ENCODE measurements at places on chromosomes 7 and 10.

DNA sequence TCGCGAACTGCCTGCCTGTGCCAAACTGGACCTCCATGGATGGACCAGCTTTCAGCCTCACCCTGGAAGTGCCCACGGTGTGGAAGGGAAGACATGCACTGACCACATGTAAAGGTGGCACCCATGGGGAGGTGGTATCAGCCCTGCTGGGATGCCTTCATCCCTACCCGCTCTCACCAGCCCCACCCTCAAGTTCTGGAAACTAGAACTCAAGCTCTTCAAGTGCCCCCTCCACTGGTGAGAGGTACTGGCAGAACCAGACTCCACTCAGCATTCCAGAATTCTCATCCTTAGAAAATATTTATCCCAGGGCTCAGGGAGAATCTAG lies 5.9 kb downstream of the ZNF488 start:
- no peak for DNase-seq

GRCh38 chr10:112875476-112876267 lies 74.4 kb upstream of the TCF7L2 start:
- DNase-seq, result peak; percentile 69

DNA sequence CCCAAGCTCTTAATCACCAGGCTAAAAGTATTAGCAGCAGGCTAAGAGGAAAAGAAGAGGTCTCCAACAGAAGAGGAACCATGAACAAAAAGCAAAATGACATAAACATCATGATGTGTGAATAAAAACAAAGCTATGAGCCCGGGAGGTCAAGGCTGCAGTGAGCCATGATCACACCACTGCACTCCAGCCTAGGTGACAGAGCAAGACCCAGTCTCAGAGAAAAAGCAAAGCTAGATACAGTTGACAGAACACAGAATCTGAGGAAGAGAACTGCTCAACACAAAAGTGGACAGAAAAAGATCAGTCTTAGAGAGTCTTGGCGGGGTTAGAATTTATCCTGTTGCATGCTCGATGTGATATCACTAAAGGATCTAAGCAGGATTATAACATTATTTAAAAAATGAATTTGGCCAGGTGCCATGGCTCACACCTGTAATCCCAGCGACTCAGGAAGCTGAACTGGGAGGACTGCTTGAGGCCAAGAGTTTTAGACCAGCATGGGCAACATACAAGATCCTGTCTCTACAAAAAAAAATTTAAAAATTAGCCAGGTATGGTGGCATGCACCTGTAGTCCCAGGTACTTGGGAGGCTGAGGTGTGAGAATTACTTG lies 37.5 kb downstream of the NT5C2 start:
- no peak for DNase-seq

DNA sequence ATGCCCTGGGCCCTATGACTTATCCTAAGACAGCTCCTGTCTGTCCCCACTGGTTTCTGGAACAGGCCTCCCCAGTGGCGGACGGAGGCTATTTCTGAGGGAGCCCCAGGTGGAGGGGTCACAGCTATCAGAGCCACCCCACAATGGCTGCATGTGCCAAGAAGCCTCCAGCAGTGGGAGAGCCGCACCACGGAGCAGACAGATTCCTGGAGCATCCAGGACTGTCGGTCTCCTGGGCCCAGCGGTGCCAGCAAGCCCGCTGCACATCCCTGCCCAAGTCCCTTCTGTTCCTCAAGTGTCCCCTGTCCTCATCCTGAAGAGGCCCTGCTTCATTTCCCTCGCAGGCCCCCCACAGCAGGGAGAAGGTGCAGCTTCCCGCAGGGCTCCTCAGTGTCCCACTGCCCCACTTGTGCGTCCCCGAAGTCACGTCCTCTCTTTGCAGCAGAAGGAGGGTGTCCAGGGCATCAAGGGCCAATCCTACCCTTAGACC lies 193.0 kb upstream of the SHH start:
- DNase-seq, result no peak

DNA sequence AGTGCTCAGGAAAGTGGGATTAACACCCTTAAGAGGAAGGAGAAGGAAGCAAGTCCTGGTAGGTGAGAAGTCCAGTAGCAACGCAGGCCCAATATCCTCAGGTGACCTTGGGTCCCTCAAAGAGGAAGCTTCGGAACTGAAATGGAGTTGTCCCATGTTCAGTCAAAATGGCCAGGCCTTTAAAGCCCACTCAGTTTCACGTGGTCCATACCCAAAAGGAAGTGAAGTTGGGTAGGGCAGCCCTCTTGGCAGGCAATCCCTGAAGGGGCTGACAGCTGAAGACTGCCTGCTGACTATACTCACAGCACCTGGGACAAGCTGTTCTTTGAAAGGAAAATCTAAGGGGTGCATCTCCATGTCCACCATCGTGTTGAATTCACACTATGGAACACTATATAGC lies 3.0 kb downstream of the GSAP start:
- DNase-seq, result no peak

DNA sequence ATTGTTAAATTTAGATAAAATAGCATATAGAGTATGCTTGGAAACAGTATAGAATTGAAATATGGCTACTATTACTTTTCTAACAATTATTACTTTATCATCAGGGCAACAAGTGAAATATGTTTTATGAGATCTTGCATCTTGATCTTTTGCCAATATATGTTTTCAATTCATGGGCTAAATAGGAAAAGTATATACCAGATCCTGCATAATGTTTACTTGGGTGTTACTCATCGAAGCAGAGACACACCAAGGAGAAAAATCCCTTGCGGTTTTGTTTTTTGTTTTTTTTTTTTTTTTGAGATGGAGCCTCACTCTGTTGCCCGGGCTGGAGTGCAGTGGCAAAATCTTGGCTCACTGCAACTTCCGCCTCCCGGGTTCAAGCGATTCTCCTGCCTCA lies 541.4 kb downstream of the SUGCT start:
- no peak for DNase-seq
